Stimulated activated CD8-positive, alpha-beta memory T cell treated with anti-CD3 and anti-CD28 coated beads, Interleukin-7, amount 100 ng/mL, for 1 hour (primary cell): ENCODE measurements at places on chromosomes 16 and 17.

GRCh38 chr16:69727916-69728270 lies 1.5 kb upstream of the NQO1 start:
- DNase-seq: no peak

GRCh38 chr16:12009462-12009861 lies 32.9 kb downstream of the SNX29 start:
- DNase-seq: no peak

- DNase-seq: no peak
Measured at GRCh38 chr16:88882358-88883030, 16.0 kb upstream of the PABPN1L start.

GRCh38 chr17:17871913-17872312 lies 35.1 kb upstream of the SREBF1 start:
- no peak for DNase-seq

DNA sequence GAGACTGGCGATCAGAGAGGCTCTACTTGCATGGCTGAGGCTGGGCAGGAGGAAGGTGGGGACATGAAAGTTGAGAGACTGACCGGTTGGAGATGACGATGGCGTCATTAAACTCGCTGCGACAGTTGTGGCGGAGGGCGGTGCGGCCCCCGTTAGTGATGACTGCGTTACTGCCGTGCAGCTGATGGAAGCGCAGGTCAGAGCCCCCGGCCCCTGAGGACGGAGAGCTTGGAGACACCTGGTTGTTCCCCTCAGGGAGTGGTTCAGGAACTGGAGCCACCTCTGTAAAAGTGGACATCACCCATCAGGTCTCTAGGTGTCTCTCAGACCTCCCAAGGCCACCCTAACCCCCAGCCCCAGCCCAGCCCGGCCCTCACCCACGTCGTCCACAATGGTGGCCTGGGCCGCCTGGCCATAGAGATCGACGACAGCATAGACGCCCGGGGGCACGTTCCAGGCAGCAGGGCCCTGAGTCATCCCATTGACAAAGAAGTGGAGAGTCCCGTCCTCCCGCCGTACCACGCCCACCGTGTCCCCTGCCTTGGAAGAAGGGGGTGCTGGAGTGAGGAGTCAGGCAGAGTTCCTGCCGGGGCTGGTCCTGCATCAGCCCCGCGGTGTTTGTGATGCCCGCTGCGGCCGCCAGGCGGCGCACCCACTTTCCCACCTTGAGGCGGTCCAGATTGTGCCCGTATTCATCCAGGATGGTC lies 5.3 kb downstream of the NEURL4 start:
- peak; percentile 56 for DNase-seq

DNA sequence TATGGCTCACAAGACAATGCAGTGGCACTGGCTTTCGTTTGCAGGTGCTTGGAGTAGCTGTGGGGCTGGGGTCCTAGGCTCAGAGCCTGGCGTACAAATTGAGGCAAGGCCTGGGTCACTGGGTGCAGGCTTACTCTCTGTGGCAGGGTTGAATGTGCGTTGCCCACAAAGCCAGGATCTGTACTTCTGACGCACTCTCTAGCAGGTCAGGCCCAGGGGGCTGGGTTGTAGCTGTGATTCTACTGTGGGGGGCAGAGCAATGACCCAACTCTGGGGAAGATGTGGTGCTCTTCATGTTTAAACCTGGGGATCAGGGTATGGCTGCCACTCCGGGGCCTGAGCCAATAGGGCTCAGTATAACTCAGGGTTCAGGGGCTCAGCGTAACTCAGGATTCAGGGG lies 6.4 kb upstream of the PRSS21 start:
- no peak for DNase-seq

DNA sequence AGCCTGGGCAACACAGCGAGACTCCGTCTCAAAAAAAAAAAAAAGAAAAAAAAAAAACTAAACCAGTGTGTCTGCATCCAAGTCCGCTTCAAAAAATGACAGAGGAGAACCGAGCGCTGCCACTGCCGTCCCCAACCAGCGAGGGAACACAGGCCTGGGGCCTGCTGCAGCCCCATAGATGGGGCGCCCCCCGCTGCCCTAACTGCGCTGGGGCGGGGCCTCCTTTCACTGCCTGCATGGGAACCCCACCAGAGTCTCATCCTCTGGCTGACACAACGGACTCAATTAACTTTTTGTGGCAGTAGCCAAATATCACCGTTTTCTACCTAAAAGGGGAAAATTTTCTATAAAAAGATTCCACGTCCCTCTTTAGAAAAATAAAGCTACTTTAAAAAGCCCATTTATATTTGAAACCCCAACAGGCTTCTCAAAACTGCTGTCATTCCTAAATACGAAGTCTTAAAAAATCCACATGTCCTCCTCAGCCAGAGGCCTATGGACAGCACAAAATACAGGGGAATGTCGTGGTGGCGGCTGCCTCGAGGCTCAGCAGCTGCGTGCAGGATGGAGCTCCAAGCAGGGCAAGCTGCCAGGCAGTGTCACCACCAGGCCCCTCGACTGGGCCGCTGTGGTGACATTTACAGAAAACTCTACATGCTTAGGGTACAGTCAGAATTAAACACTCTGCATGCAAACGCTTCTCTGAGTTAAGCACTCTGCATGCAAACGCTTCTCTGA lies 30.3 kb downstream of the KLHDC4 start:
- DNase-seq: no peak

DNA sequence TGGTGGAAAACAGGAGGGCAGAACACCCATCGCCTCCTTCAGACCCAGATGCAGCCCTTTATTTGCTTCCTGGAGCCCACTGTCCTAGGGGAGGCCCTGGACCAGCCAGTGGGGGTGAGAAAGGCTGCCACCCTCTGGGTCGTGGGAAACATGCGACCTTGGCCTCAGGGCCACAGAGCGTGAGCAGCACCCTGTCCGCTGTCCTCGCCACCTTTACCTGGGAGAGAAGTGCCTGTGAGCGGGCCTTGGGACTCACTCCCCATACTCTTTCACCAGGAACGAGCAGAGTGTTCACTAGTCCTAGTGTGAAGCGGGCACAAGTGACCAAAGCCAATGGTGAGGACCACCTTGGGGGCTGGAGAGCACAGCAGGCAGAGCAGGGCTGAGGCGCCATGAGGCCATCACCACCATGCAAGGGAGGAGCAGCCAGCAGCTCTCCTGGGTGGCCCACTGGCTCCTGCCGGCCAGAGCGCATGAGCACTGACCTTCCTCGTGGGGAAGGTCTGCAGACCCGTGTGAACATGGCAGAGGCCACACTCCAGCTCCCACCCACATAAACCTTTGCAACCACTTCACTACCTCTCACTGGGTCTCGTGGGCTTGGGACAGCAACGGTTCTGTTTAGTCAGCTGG lies 8.5 kb downstream of the SMCR8 start:
- no peak for DNase-seq

DNA sequence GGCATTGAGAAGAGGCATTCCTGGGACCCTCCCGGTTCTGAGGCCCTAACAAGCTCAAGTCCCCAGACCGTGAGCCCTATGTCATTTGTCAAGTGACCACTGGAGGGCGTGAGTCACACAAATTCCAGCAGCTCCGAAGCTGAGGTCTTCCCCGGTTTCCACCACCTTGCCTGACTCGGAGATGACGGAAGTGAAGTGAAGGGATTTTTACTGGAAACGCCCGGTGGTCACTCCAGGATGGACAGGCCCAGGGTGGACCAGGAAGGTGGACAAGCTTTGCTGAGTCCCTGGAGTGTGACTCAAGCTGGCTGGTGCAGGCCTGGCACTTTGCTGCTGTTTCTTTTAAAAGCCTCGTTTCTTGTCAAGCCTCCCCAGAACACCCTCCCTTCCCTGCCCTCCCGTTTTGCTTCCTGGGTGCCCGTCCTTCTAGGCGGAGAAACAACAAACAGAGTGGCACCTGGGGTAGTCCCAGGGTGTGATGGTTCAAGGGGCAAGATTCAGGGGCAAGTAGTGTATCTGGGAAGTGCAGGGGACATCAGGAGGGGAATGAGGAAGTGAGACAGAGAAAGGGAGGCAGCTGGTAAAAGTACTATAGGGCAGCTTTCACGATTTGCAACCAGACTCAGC lies 5.3 kb upstream of the NOS2 start:
- peak; percentile 66 for DNase-seq
